AG09319 (cell line): ENCODE measurements at places on chromosomes 13 and 19.

DNA sequence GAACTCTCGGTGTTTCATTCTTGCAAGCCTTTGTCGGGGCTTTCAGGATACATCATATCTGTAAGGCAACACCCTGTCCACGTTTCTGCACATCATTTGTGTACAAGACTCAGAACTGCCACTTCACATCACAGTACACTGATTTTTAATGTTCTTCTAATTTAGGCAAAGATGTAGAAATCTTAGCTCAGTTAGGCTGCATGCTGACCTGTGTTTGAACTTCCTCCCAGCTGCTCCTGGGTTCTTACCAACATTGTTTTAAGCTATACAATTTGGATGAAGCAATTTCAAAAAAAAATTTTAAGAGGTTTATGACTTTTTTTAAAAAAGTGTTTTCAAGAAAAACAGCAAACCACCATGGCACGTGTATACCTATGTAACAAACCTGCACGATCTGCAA, 1047.9 kb upstream of the SLC10A2 start:
- DNase-seq = no peak

GRCh38 chr19:33385956-33386355, 12.4 kb downstream of the CEBPG start:
- no peak for DNase-seq

DNA sequence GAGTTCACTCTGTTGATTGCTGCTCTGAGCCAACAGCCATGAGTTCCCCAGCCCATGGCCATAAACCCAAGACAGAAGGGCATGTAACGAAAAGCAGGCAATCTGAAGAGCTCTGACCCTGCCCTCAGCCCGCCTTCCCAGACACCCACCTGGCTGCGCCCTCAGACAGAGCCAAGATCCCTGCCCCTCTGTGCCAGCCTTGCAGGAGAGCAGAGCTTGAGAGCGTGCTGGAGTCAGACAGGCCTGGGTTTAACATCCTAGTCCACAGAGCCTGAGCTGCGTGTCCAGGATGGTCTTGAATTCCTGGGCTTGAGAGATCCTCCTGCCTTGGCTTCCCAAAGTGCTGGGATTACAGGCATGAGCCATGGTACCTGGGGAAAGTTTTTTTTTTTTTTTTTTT, 19.0 kb upstream of the EMC10 start:
- DNase-seq = no peak

GRCh38 chr19:49771674-49772139, 4.9 kb downstream of the AP2A1 start:
- DNase-seq = no peak

GRCh38 chr19:39843919-39844793, 2.0 kb downstream of the FBL start:
- DNase-seq = peak; percentile 18

DNA sequence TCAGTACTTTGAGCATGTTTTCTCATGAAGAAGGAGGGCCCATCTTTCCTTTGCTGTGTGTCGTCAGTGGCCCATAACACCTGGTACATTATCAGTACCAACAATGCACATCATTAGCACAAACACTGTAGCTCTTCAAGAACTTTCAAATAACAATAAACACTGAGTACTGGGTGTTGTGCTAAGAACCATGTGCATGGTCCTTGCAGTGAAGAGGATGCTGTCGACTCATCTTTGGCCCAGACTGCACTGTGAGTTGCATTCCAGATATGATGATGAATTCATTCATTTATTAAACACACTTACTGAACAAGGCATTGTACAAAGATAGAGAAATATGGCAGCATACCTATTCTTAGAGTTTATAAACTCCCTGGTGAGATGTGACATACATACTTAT, 55.8 kb downstream of the FLT3 start:
- no peak for DNase-seq

- DNase-seq = no peak
Observed at GRCh38 chr19:38763795-38764220, 9.5 kb downstream of the LGALS7 start.

GRCh38 chr13:42873081-42873480, 91.7 kb downstream of the FAM216B start:
- no peak for DNase-seq

DNA sequence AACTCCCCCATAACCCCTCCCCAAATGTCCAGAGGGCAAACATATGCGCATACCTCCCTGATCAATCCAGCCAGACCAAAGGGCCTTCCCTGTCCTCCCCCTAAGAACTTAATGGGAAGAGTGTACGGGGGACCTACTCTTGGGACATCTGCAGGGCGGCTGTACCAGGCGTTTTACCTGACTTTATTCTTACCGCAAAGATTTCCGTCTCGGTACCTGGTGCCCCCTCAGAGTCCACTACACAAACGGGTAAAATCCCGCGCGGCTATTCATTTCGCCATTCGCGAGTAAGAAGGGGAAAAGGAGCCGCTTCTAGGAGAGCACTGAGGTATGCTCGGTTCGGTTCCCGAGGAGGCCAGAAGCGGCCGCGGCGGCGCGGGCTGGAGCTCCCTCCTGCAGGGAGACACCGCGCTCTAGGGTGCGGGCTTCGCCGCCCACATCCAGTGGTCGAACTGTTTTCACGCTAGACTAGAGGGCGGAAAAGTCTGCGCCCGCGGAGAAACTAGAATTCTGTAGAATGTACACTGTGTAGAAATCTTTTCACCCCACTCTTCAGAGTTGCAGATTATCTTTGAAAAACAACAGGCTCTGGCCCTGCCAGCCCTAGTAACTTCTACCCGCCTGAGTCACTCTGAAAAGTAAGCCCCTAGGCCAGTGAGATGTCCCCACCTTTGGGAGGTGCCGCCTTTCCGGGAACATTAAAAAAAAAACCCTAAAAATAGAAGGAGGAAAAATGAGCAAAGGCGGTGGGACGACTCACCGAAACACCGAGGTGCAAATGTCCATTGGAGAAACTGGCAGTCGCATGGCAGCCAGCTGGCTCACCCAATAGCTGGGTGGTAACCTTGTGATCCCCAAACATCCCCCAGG, 3.8 kb upstream of the TSHZ3 start:
- DNase-seq = no peak

DNA sequence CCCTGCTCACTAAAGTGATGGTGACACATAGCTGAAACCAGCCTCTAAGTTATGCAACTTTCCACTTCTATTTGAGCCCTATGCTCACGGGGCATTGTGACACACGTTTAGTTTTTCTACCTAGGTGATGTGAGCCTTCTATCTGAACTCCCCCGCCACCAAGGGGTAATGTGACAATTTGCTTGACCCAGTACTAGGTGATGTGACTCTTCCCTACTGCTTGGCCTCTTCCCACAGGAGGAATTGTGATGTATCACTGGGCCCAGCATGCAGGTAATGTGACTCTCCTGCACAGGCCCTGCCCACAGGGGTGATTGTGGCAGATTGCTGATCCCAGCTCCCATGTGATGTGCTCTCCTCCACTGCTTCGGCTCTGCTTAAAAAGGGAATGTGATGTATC, 42.7 kb upstream of the ZNF43 start:
- no peak for DNase-seq

GRCh38 chr13:73403355-73404120, 344.7 kb downstream of the KLF5 start:
- no peak for DNase-seq

DNA sequence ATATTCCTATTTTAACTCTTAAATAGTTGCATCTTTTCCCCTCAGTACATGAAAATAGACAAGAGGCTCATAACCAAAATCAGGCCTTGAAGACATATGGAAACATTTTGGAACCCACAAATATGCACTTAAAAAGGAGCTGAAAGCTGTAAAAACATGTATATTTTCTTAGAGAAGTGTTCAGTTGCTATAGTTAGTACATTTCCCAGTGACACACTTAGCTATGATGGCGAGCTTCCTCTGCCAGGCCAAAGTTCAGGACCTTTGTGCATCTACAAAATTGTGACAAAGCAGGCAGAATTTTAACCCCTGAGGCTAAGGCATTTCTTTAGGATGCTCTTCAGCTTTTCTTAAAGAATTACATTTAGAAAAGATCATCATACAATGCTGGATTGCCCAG, 54.5 kb downstream of the RCBTB2 start:
- DNase-seq = no peak

GRCh38 chr13:75279834-75280369, 202.1 kb downstream of the TBC1D4 start:
- DNase-seq = no peak

DNA sequence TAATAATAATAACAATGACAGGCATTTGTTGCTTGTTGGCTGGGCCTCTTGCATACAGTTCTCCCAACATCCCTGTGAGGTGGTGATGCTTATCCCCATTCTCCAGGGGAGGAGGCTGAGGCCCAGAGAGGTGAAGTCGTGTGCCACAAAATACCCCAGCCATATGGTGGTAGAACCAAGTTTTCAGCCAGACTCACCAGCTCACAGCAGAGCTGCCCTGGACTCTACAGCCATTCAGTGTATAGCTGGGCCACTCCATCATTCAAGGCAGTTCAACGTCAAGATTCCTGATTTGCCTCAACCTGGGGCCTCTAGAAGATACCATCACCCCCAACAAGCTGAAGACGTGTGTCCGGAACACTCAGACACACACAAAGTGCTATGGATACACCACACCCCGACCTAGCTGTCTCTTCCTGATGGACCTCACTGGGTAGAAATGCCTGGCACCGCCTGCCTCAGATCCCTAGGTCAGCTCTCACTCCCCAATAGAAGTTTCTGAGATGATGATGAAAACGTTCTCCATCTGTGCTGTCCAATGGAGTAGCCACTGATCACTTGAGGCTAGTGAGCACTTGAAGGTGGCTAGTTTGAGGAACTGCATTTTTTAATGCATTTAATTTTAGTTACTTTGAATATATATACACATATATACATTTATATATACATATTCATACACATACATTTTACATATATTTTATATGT, 4.3 kb upstream of the CEACAM19 start:
- DNase-seq = no peak

DNA sequence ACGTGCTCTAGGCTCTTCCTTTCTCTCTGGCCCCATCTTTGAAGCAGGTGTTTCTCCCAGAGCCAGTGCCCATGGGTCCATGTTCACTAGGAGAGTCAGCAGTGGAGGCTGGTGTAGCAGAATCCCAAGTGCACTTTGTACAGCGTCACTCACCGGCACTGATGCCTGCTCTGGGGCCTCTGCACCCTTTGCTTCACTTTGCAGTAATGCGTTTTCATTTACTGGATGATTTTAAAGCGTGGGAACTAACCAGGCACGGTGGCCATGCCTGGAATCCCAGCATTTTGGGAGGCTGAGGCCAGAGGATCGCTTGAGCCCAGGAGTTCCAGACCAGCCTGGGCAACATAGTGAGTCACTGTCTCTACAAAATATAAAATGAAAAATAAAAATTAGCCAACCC, 30.7 kb downstream of the SLC25A42 start:
- DNase-seq = no peak

DNA sequence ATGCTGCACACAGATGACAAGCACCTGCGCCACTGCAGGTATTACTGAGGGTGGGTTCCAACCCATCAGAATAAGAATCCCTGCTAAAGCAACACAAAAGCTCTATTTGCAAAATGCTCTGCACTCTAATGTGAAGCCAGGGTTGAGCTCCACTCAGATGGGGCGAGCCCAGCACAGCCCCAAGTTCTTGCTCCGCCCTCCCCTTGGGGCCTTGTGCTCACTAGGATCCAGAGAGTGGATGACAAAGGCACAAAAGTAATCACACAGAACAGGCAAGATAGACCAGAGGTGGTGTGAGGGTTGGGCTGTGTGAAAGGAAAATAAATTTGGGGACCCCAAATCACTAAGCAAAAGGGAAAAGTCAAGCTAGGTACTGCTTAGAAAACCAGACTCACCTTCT, 8.2 kb upstream of the ZNF611 start:
- no peak for DNase-seq

DNA sequence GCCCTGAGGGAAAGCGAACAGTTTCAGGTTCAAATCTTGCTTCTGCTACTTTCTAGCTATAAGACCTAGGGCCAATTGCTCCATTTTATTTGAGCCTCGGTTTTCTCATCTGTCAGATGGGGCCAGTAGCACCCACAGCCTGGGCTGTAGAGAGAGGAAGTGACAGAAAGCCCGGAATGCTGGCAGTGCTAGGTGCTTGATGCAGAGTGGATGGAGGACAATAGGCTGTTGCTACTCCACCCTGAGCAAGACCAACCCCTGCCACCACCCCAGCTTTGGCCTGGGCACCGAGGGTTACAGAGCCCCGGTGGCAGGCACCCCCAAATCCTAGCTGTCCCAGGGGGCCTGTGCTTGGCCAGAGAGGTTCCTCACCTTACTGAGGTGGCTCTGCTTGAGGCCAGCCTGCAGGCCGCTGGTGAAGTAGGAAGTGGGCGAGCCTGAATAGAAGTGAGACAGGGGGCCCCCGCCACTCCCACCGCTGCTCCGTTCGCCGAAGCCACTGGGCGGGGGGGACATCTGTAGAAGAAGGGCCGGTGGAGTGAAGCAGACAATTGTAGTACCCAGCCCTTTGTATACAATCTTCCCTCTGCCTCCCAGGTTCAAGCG, 2.1 kb upstream of the FDX2 start:
- no peak for DNase-seq

GRCh38 chr13:99953138-99953755, 18.3 kb downstream of the ZIC5 start:
- DNase-seq = no peak

DNA sequence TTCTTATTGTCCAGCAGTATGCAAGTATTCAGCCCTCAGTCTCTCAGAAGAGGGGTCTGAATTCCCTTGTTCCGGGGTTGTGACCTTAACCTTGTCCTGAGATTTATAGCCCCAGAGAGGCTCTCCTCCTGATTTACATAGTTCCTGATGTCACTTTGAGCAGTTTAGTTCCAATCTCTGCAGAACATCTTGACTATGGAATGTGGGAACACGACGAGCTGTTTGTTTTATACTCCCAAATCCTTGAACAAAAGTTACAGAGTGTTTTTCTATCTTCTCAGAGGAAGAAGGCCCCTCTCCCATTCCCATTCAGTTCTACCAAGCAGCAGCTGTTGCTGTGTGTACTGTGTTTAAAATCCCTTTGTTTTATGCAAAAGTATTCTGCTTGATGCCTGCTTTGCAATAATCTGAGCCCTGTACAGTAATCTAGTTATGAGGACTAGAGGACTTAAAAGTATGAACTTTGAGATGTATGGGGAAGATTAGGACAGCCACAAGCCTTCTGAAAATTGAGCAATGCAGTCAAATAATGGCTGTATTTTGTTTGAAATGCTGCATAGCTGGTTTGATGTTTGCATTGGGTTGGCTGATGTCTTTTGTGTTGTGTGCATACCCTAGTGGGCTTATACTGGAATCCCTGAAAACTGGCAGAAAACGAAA, 74.7 kb downstream of the KL start:
- DNase-seq = no peak

- no peak for DNase-seq
Observed at GRCh38 chr13:33323801-33324510, 38.4 kb upstream of the STARD13 start.

- DNase-seq = no peak
Observed at GRCh38 chr19:3397266-3398022, 31.1 kb downstream of the NFIC start.
